ENCODE measurements at places on chromosomes 16 and 17.

- no peak for DNase-seq
These were observed 11.1 kb downstream of the BAHCC1 start for GRCh38 chr17:81406117-81406953.

GRCh38 chr17:73713136-73713535 is 68.9 kb upstream of the SDK2 start:
- no peak for DNase-seq

GRCh38 chr17:17780922-17781590 is 55.7 kb downstream of the SREBF1 start:
- DNase-seq, result no peak

DNA sequence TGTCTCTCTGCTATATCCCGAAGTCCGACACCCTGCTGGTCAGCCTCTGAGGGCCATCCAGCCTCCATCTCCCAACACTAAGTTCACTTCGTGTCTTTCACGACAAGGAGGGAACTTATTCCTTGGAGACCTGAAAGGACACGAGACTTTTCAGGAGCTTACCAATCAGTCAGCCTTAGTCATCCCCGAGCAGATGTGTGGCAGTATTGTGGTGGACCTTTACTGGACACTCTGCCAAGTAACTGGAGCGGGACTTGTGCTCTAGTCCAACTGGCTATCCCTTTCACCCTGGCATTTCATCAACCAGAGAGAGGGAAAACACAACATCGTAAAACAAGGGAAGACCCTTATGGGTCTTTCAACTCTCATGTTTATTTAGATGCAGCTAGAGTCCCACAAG is 87.1 kb downstream of the EMP2 start:
- no peak for DNase-seq

Measured in stimulated activated CD4-positive, alpha-beta T cell treated with anti-CD3 and anti-CD28 coated beads, Interleukin-4, amount 100 ng/mL, for 4 hours (primary cell).